ENCODE measurements at places on chromosomes 3 and 15. TPM values are rescaled to one million over a fixed set of nuclear protein-coding genes. Genes with fewer than 3 reads are reported as not detected.

The SNTN gene
- total RNA-seq, result not detected

The GOLGA6L4 gene
- total RNA-seq, result 3.1 TPM

The ARGFX gene
- total RNA-seq, result not detected

The STAB1 gene
- total RNA-seq, result 10.5 TPM

The RAD18 gene
- 31.1 TPM for total RNA-seq

GRCh38 chr15:69583626-69584025 lies 131.0 kb downstream of the RPLP1 start:
- DNase-seq, result no peak
- peaks cover 11% of the 10 kb centered on the region for H3K27me3 ChIP-seq
- no peaks in the 10 kb centered on the region for H3K36me3 ChIP-seq
- no peak overlapping the region for H3K4me3 ChIP-seq
- peaks cover 18% of the 10 kb centered on the region for H3K4me1 ChIP-seq
- H3K27ac ChIP-seq, result no peak overlapping the region

GRCh38 chr15:56877255-56877970 lies 41.0 kb upstream of the TCF12 start:
- no peak for DNase-seq
- no peaks in the 10 kb centered on the region for H3K36me3 ChIP-seq
- no peak overlapping the region for H3K4me3 ChIP-seq
- peaks cover 12% of the 10 kb centered on the region for H3K27me3 ChIP-seq
- H3K4me1 ChIP-seq, result no peaks in the 10 kb centered on the region

DNA sequence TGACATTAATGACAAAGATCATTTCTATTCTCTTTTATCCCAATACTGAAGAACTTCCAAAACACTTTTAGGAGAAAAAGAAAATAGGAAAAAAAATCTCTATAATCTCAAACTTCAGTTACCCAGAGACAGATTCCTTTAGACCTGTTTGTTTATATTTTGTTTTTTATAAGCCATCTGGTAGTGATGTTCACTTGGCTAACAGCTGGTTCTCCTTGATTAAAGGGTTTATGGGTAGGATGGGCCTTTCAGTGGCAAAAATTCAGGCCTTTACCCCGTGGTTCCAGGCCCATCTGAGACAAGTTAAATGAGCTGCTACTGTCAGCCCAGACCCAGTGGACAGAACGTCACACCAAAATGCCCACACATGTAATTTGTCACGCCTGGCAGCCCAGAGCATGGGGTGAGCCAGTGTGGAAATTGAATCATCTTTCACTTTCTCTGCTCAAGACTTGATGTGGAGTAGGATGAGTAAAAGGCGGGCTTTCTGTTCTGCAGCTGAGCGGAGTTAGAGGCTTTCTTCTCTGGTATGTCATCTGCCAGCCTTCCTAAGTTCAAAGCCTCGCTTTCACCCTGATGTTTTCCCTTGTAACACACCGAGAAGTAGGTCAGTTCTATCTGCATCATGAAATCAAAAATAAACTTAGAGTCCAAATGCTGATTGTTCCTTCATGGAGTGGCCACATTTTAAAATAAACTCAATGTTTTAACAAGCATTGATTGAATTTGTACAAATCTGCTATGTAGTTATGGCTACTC lies 62.5 kb upstream of the SKOR1 start:
- H3K36me3 ChIP-seq, result peaks cover 13% of the 10 kb centered on the region
- H3K4me1 ChIP-seq, result peaks cover 46% of the 10 kb centered on the region
- peak overlapping the region; percentile 81 for H3K27ac ChIP-seq
- peak; percentile 46 for DNase-seq

- DNase-seq, result no peak
- H3K36me3 ChIP-seq, result no peaks in the 10 kb centered on the region
- peaks cover 2% of the 10 kb centered on the region for H3K27me3 ChIP-seq
- no peaks in the 10 kb centered on the region for H3K4me1 ChIP-seq
Observed at GRCh38 chr15:88321271-88321670, 64.7 kb upstream of the NTRK3 start.

DNA sequence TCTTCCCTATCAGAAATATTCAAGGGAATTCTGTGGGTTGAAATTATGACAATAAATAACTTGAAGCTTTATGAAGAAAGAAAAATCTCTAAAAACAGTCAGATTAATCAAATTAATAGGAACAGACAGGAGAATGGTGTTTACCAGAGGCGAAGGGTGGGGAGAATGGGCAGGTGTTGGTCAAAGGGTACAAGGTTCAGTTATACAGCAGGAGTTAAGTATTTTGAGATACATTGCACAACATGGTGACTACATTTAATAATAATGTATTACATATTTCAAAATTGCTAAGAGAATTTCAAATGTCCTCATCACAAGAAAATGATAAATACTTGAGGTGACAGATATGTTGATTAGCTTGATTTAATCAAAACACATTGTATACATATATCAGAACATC lies 18.6 kb downstream of the SPCS1 start:
- H3K27ac ChIP-seq, result no peak overlapping the region
- DNase-seq, result no peak
- H3K36me3 ChIP-seq, result peaks cover 35% of the 10 kb centered on the region
- H3K4me1 ChIP-seq, result peaks cover 16% of the 10 kb centered on the region
- H3K4me3 ChIP-seq, result no peak overlapping the region
- H3K27me3 ChIP-seq, result no peaks in the 10 kb centered on the region

- H3K27me3 ChIP-seq, result peaks cover 42% of the 10 kb centered on the region
- peaks cover 2% of the 10 kb centered on the region for H3K36me3 ChIP-seq
- no peak for DNase-seq
- peaks cover 16% of the 10 kb centered on the region for H3K4me1 ChIP-seq
Observed at GRCh38 chr15:55993804-55994560, 570 bp upstream of the NEDD4 start.

GRCh38 chr3:170421758-170422157 lies 3.1 kb downstream of the CLDN11 start:
- peaks cover 47% of the 10 kb centered on the region for H3K27me3 ChIP-seq
- DNase-seq, result no peak
- no peak overlapping the region for H3K27ac ChIP-seq

- DNase-seq, result no peak
- no peaks in the 10 kb centered on the region for H3K36me3 ChIP-seq
- no peaks in the 10 kb centered on the region for H3K4me1 ChIP-seq
- H3K27me3 ChIP-seq, result no peaks in the 10 kb centered on the region
- no peak overlapping the region for H3K4me3 ChIP-seq
Observed at GRCh38 chr15:36358523-36358922, 220.9 kb upstream of the CDIN1 start.

DNA sequence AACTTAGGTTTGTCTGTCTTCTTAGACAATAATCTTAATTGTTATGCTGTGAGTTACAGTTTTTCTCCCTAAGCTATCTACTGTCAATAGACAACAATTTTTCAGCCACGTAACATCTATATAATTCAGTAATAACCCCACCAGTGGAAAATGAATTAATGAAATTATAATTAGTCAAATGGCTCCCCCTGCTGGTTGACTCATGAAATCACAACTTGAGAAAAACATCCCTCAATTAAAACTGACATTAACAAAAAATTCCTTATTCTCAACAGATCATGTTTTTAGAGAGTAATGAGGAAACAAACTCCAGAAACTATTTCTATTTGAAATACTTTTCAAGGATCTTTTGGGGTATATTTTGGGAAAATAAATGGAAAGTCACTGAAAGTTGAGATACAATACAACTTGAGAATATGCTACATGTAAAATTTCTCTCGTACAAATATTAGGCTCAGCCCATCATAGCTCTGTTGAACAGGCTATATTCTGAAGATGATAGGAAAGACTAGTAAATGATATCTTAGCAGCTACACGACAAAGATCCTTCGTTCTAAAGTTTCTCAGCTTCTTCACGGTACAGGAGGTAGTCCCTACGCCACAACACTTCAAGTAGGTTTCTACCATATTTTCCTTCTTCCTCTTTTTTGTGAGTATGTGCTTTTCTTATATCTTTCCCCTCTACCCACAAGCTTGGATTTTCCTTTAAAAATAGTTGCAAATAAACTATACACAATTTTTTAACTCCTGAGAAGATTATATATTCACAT lies 20.7 kb downstream of the PPP1R2 start:
- H3K27me3 ChIP-seq, result no peaks in the 10 kb centered on the region
- peaks cover 28% of the 10 kb centered on the region for H3K4me1 ChIP-seq
- DNase-seq, result no peak
- no peak overlapping the region for H3K4me3 ChIP-seq
- H3K27ac ChIP-seq, result no peak overlapping the region
- peaks cover 9% of the 10 kb centered on the region for H3K36me3 ChIP-seq

DNA sequence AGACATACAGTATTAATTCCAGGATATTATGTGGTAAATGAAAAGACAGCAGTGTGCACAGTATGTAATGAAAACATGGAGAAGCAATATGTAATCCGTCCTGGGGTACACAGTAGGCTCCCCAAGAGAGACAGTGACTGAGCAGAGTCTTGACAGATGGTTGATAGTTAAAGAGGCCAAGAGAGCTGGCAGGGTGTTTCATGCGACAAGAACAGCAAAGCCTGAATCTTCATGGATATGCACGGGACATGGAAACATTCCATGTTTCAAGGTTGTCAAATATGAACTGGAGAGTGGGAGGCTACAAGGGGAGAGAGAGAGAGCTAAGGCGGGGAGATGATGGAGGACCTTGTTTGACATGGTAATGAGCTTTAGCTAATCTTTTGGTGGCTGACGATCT lies 338.4 kb downstream of the IL5RA start:
- H3K27ac ChIP-seq, result no peak overlapping the region
- no peaks in the 10 kb centered on the region for H3K36me3 ChIP-seq
- H3K4me1 ChIP-seq, result no peaks in the 10 kb centered on the region
- no peak overlapping the region for H3K4me3 ChIP-seq

DNA sequence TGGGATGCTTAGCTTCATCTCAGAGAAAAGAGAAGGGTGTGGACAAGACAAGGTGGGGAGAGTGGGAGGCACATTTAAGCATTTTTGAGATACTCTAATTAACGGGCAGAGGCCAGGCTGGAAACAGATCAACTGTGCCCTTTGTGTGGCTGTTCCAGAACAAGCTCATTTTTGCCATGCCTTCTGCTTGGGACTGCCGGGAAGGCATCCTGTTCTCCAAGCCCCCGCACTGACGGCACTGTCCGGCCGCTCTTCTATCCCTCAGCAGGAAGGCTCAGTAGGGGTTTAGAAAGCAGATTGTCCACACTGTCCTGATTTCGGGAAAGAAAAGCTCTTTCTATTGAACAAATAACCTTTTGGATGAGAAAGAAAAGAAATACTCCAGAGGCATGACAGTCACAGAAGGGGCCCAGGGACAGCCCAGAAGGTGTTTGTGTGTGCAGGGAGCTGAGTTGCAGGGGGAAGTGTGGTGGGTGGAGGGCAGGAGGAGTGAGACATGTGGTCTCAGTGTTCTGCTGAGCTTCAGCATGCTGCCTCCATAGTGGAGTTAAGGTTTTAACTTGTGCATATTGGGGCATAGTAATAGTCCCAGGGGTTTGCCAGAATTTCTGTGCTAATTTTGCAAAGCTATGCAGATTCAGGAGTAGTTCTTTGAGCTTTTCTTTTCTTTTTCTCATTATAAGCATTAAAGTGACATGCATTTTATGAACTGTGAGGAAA lies 27.3 kb downstream of the SV2B start:
- no peaks in the 10 kb centered on the region for H3K36me3 ChIP-seq
- no peak for DNase-seq
- peaks cover 1% of the 10 kb centered on the region for H3K4me1 ChIP-seq
- H3K27me3 ChIP-seq, result peaks cover 16% of the 10 kb centered on the region

DNA sequence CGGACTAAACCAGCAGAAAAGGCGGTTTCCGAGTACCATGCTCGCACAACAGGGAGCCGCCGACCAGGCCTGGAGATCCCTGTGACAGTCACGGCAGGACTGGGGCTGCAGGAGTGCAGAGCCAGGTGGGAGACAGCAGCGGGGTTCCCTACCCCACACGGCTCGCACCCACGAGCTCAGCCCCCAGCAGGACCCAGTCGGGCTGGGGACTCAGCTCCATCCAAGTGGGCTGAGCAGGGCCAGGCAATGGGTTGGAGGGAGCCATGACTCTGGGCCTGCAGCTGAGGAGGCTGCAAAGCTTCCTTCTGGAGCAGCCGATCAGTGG lies 15.8 kb downstream of the XXYLT1 start:
- H3K36me3 ChIP-seq, result peaks cover 1% of the 10 kb centered on the region
- DNase-seq, result no peak
- no peaks in the 10 kb centered on the region for H3K27me3 ChIP-seq
- peaks cover 19% of the 10 kb centered on the region for H3K4me1 ChIP-seq
- no peak overlapping the region for H3K4me3 ChIP-seq

DNA sequence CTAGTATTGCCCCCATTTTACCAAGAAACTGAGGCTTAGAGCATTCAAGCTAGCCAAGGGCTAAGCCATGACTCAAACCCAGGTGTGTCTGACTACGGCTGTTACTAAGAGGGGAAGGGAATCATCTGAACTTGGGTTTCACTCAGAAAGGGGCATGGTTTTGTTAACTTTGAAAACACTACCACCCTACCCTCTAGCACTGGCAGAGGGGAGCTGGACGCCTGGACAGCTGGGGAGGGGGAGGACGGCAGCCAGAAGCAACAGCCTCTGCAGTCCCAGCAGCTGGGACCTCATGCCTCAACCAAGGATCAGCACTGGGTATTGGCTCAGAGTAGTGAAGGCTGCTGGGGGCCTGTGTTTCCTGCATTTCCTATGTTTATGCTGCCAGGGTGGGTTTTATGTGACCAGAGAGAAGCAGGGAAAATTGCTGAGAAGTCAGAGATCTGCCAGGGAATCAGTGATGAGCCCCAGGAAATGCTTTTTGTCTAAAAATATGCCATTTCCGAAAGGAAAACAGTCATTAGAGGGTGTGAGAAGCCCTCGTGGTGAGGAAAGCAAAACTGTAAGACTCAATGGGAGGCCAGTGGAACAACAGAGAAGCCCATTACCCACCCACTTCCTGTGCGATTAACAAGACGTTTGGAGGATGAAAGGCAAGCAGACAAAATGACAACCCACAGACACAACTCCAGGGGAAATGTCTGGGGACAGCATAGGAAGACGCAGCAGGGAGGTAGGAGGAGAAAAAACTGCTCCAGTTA lies 41.2 kb downstream of the LIPC start:
- peak; percentile 59 for DNase-seq
- H3K4me3 ChIP-seq, result peak overlapping the region; percentile 76

DNA sequence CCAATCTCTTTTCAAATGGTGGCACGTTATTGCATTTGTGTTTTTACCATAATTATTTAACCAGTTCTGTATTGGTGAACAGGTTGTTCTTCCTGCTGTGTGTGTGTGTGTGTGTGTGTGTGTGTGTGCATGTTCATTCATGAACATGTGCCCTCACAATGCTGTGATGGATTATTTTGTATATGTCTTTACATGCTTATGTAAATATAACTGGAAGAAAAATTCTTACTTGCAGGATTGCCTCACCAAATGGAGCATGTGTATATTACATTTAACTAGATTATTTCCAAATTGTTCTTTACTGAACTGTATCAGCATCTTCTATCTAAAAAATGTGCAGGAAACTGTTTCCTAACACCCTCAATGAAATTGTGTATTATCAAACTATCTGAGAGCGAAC lies 175.2 kb upstream of the ZPLD1 start:
- H3K27me3 ChIP-seq, result peaks cover 10% of the 10 kb centered on the region
- H3K4me3 ChIP-seq, result no peak overlapping the region
- H3K27ac ChIP-seq, result no peak overlapping the region
- no peak for DNase-seq
- no peaks in the 10 kb centered on the region for H3K36me3 ChIP-seq
- no peaks in the 10 kb centered on the region for H3K4me1 ChIP-seq
